ENCODE measurements at places on chromosomes 5 and 9.

DNA sequence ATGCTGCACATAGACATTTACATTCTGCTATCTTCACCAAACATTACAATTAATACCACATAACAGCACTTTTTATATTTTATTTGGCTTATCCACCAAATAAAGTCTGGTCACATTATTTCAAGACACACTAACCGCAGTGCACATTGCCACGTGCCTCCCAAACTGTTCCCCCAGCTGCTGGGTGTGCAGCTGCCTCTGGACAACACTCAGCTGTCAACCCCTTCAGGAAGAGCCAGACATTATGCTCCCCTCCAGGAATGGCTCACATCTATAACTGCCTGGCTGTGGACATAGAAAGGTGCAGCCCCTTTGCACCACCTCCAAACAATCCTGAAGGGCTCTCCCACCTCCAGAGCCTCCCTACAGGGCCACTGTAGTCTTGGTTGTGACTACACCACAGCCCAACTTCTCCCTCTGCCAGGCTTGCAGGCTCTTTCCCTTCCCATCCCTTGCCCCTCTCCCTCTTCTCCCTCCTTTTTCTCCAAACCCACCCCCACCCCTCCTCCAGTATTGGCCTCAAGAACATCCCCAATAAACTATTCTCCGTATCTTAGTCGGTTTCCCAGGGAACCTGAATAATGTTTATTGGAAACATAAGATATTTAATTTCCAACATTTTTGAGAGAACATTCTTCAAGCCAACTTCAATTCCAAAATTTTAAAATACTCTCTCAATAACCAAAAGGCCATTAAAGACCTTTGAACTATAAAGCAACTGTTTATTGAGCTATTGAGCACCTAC is 372.3 kb downstream of the CTNND2 start:
- DNase-seq: no peak

- no peak for DNase-seq
Measured at GRCh38 chr9:73741316-73741715, 589.7 kb downstream of the ANXA1 start.

GRCh38 chr5:78601559-78602314 is 46.8 kb downstream of the LHFPL2 start:
- DNase-seq: no peak

DNA sequence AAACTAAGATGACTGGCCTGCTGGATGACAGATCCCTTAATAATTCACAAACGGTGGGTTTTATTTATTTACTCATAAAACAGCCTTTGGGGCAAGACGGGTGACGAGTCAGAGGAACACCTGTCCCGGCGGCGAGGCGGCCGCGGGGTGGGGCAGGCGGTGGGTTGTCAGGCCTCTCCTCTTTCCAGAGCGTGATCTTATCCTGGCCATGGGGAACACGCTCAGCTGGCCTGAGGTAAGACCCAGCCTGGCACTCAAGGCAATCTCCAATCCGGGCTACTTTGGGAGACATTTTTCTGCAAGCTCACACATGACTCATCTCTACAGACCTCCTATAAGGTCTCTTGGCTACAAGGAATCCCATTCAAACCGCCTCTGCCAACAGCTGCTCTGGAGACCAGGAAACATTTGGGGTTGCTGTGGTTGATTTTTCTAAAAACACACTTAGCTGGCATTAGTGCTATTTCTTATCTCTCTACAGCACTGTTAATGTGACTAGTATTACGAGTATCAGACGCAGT is 6.3 kb downstream of the RAPGEF1 start:
- DNase-seq: no peak

- no peak for DNase-seq
Measured at GRCh38 chr5:133401731-133402347, 210.5 kb downstream of the FSTL4 start.

DNA sequence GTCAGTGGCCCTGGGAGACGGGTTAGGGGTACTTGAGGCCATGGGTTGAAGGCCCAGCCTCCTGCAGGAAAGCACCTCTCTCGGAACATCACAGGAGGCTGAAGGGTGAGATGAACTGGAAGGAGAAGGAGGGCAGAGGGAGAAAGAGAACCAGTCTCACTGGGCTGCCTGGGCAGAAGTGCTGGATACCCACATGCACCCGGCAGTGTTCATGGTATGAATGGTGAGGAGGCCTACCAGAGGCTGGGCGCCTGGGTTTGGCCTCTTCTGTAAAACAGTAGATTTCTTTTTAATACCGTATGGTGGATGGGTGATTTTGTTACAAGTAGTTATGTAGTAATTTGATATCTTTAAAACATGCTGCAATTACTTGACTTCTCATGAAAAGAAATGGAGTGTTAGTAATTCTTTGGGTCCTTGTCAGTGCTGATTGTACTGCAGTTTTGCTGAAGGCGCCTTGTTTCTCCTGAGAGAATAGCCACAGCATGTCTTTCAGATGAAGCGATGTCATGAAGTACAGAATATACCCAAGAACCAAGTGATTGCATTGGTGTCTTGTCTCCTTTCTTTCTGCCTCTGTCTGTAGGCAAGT is 258.6 kb downstream of the FANCC start:
- DNase-seq: no peak

- no peak for DNase-seq
Measured at GRCh38 chr9:522190-522589, 307.5 kb downstream of the DOCK8 start.

DNA sequence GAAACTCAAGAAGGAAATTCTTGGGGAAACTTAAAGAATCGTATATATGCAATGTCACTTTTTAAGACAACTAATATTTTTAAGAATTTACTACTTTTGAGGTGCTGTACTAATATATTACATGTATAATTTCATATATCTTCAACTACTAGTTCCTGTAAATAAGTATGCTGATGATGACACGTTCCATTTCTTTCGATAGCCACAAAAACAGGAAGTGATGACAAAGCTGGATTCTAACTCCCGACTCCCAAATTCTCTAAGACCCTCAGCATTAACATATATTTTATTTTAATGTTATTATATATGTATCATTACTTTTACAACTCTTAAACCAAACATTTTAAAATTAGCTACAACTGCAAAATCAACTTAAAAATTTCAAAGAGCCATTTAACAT is 74.8 kb downstream of the STK32A start:
- no peak for DNase-seq

GRCh38 chr5:82595113-82595512 is 317.0 kb upstream of the RPS23 start:
- DNase-seq: no peak

- DNase-seq: no peak
Measured at GRCh38 chr5:154646745-154647113, 108.4 kb upstream of the LARP1 start.

DNA sequence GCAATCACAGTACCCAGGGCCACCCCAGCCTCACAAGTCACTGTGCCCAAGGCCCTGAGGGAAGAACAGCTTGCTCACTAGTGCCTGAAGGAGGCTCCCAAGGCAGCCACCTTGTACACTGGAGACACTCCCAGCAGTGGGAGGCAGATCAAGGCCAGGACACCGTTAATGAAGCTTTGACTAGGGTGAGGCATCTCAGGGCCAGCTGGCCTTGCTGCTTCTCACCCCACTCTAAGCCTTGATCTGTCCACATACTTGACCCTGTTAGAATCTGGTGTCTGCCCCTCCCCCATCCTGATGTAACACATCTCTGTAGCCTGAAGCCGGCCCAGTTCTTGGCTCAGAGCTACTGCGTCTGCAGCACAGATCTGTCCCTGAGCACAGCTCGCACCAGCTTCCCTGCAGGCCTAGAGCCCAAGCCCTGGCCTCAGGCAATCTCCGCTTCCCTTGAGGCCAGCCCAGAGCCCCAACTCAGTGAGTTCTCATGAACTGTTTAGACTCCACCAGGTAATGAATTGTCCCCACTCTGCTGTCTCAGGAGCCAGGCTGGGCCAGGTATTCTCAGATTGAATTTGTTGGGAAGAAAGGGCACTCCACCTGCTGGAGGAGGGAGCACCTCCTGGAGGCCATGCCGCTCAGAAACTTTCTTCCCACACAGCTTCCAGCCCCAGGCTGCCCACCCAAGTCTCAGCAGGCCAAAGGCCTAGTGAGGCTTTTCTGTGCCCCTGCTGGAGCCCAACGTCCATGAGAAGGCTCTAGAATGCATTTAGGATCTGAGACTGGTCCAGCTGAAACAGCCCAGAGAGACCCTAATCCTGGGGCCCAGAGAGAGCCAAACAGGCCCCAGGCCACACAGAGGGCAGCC is 13.4 kb upstream of the JADE2 start:
- no peak for DNase-seq

- no peak for DNase-seq
Measured at GRCh38 chr9:23622396-23622795, 203.6 kb downstream of the ELAVL2 start.

DNA sequence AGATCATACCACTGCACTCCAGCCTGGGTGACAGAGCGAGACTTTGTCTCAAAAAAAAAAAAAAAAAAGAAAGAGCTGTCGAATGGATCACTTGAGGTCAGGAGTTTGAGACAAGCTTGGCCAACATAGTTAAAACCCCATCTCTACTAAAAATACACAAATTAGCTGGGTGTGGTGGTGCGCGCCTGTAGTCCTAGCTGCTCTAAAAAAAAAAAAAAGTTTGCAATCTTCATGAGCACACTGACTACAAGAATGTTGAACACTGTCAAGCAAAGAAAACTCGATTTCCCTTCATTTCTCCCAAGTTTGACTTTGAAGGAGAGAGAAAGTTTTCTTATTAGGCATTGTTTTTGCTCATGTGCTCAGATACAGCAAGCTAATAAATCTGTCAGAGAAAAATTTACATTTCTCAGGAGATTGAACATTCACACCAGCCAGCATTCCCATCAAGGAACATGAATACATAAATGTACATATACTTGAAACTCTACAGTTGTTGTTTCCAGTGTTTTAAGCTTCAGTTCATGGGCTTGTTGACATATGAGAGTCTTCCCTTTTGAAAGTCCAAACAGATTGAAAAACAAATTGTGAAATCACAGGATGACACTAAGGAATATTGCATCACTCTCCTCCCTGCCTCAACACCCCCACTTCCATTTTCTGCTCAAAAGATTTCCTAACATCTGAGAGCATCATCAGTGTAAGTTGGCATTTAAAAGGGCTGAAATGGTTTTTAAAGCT is 81.8 kb downstream of the ARRDC3 start:
- no peak for DNase-seq

GRCh38 chr5:40404613-40405012 is 275.1 kb upstream of the PTGER4 start:
- DNase-seq: no peak

DNA sequence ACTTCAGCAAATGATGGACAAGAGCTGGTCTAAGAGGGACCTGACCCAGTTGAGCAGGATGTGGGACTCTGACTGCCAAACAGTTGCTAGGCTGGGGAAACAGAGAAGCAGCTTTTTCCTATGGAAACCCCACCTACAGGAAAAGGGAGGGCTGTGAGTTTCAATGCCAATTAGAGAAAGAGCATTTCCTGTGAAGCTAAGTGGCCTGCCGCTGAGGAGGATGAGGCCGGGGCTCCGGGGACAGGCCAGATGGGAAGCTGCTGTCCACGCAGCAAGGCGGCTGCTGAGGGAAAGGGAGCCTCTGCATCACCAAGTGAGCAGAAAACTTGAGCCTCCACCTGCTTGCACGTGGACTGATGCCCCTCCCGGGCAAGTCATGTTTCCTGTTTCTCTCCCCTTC is at the start of gene PCDH12:
Gene PCDH12 (minus strand): TSS at position 90 of the 400 bp plus-strand sequence. CDS start 351 bp downstream, outside the sequence.
- DNase-seq: no peak

DNA sequence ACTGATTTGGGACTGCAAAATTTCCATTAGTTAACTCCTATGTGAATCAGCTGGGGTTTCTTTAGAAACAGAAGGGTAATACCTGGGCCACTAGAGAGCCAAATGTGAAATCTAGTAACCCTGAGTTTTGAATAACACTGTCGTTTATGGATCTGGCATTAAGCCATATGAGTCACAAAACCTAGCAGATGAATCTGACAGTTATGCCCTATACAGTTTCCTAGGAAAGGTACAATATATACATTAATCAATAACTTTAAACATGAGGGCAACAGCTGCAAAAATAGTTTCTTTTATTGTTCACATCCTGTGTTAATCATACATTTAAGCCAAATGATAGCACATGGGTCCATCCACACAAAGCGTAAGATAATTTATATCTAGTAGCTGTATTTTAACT is 56.9 kb downstream of the PAM start:
- DNase-seq: no peak

GRCh38 chr5:54224103-54224826 is 86.1 kb downstream of the ARL15 start:
- no peak for DNase-seq

GRCh38 chr5:3694819-3695218 is 99.2 kb downstream of the IRX1 start:
- no peak for DNase-seq

All from NCI-H2107 (cell line).